ENCODE measurements at places on chromosomes 1 and 21. TPM values are rescaled to one million over a fixed set of nuclear protein-coding genes. Genes with fewer than 3 reads are reported as not detected.
A peak's percentile ranks its signal among the peaks of the same experiment; 100 is the strongest.

DNA sequence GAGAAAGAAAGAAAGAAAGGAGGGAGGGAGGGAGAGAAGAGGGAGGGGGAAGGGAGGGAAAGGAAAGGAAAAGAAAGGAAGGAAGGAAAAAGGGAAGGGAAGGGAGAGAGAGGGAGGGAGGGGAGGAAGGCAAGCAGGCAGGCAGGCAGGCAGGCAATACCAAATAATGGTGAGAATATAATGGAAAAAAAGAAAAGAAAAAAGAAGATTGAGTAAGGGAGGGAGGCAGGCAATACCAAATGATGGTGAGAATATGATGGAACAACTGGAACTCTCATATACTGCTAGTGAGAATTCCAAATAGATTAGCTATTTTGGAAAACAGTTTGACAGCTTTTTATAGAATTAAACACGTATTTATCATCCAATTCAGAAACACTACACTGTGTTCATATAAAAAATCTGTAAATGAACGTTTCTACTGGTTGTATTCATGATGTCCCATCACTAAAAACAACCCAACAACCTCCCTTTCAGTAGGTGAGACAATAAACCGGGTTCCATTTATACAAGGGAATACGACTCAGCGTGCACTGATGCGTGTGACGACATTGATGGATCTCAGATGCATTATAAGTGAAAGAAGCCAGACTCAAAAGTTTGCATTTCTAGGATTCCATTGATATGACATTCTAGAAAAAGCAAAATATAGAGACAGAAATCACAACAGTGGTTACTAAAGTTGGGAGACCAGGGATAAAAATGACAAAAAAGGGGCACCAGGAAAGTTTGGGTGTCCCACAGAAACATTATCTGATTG is 226.4 kb downstream of the DSCAM start:
- DNase-seq, result no peak

- no peak for DNase-seq
Measured at GRCh38 chr1:214272964-214273533, 7.9 kb upstream of the SMYD2 start.

GRCh38 chr1:197951089-197951488 is 33.9 kb downstream of the LHX9 start:
- no peak for DNase-seq

DNA sequence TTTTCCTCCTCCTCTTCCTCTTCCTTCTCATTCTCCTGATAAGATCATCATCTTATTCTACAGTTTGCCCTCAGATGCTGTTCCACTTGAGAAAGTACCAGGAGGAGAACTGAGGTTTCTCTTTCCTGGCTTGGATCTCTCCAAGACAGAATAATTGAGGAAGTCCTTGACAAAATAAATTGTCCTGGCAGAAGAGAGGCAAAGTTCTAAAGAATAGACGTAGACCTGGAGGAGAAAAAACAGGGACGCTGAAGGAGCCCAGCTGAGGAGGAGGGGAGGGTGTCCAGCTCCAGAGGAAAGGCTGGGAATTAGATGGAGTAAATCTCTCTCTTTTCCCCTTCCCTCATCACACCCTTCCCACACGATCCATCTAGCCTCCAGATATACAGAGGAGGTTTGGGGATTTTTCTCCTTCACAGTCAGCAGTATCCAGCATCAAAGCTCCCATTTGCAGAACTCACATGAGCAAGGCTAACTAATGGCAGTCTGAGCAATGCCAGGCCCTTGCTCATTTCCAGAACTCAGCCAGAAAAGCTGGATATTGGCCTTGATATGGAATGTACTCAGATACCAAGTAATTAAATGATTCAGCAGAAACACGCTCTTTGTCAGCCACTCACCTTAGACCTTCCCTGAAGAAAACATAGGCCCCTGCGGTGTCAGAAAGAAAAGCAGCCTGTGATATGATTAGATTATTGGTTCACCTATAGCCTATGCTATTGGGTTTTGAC is 5.1 kb upstream of the GNG12 start:
- no peak for DNase-seq

DNA sequence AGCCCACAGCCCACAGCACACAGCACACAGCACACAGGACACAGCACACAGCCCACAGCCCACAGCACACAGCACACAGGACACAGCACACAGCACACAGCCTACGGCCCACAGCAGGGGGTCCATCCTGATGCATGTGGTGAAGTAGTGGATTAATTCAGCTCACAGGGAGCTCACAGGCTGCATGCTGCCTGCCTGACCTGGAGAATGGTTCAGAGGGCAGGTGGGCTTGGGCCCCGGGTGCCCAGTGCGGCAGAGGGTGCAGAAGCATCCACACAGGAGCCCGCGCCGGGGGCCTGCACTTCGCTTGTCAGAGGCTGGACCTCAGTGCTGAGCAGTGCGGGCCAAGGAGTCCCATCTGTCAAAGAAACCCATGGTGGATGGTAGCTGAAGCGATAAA is 21.1 kb upstream of the AJAP1 start:
- no peak for DNase-seq

DNA sequence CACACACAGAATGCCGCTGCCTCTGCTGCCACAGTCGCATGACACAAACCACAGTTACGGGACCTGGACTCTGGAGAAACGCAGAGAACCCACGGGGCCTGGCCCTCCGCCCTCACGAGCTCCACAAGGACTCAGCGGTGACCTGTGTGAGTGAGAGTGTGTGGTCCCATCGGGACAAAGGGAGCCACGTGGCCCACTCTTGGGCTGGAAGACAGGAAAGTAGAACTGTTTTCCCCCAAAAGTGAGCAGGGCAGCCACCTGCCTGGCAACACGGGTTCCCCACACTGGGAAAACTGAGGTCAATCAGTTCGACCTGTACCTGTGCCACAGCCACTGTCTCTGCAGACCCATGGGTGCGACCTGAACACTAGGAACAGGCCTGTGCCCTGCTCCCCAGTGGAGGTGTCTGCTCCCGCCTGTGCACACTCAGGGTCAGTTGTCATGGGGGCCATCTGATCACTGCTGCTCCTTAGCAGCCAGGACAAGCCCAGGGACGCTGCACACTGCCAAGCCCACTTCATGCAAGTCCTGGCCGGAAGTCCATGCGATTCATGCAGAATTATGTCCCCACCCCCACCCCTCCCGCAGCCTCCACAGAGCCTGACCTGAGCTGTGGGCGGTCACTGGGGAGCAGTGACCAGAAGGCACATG is 54.4 kb upstream of the ADARB1 start:
- DNase-seq, result no peak

DNA sequence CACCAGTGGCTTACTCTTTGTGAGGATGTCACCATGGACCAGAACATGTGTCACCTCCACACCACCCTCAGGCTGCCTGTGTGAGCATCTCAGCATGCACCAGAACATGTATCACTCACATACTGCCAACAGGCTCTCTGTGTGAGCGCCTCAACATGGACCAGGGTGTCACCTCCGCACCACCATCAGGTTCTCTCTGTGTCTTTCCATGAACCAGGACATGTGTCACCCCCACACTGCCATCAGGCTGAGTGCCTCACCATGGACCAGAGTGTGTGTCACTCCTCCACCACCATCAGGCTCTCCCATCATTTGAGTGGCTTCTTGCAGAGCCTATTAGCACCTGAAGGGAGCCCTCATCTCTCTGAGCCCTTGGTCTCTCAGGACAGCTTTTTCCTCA is 125.2 kb downstream of the ZNF648 start:
- DNase-seq, result no peak

TCHHL1 gene
- not detected for polyA plus RNA-seq

DNA sequence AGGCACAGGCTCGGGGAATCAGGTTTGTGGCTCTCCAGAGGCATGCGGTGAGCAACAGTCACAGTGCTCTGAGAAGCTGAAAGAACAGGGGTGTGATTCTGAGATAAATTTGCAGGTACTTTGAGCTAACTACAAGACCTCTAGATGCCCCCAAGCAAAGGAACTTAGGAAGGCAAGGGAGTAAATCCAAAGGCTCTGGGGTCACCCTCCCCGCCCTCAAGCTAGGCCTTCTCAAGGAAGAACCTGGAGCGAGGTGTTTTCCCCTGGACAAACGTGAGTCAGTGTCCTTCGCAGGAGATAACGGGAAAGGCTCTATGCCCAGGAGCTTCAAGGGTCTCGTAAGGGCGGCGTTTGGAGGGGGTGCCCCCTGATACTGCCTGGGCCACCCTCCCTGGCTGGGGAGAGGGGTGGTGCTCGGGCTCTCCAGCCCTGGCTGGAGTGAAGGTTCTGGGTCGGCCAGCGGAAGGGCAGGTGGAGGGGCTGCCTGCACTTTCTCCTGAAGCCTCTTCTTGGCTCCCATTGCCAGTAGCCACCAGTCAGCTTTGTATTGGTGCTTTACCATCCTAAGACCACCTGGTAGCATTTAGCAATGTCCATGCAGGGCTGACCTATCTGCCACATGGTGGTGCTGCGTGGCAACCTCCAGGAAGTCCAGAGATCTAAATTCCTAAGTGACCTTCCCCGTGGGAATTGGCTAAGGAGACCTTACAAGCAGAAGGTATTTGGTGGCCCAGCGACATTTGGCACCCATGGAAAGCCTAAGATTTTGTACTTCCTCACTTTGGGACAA is 44.0 kb downstream of the GPR161 start:
- peak; percentile 48 for DNase-seq

GRCh38 chr1:98072047-98072446 is 151.2 kb upstream of the DPYD start:
- DNase-seq, result no peak

BATF3 gene
- polyA plus RNA-seq, result 4.2 TPM

UQCRHL gene
- polyA plus RNA-seq, result 2.5 TPM

DNA sequence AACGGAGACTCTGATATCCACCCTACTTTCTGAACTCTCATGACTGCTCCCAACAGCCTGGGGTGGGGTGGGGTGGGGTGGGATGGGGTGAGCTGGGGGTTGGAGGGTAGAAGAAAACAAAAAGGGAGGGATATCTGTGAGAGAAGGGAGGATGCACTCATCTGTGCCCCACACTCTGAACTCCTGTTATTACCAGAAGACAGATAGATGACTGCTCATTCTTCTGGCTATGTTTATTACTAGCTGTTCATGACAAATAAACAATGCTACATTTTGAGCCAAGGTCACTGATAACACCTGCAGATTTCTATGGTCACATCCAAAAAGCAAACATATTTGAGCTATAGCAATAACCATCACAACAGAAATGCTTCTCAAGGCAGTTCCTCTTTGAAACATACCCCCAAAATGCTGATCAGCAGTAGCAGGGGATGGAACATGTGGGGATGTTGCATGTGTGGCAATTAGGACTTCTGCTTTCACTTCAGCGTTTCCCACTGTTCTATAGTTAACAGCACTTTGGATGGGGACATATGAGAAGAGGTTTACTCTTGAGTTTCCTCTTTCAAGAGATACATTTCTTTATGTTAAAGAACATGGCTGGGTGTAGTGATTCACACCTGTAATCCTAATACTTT is 43.3 kb downstream of the GPR3 start:
- DNase-seq, result no peak

GRCh38 chr1:43067977-43068751 is 103.9 kb downstream of the EBNA1BP2 start:
- DNase-seq, result no peak

- DNase-seq, result no peak
Measured at GRCh38 chr1:225711236-225711937, 58.5 kb upstream of the ENAH start.
